ENCODE measurements at places on chromosomes 1 and 21. TPM values are rescaled to one million over a fixed set of nuclear protein-coding genes. Genes with fewer than 3 reads are reported as not detected.

- no peak for DNase-seq
Measured at GRCh38 chr1:116853680-116854402, 55.9 kb upstream of the PTGFRN start.

DNA sequence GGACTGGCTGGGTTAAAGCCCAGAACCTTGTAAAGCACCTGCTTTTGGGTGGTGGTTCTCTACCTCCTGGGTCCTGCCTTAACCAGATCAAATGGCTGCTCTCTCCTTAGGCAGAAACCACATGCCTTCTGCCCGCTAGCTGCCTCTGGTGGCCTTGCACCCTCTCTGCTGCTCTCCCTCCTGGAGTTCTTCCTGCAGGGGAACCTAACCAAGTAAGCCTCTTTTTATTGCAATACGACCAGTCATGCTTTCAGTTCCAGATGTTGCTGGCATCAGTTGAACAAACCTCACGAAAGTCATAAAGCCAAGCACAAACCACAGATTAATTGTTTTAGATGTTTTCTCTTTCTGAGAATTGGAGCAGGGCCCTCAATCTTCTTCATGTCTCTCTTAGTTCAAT lies 118.9 kb downstream of the GDAP2 start:
- DNase-seq = no peak

GRCh38 chr21:31347435-31348032 lies 3.5 kb upstream of the TIAM1 start:
- no peak for DNase-seq

DNA sequence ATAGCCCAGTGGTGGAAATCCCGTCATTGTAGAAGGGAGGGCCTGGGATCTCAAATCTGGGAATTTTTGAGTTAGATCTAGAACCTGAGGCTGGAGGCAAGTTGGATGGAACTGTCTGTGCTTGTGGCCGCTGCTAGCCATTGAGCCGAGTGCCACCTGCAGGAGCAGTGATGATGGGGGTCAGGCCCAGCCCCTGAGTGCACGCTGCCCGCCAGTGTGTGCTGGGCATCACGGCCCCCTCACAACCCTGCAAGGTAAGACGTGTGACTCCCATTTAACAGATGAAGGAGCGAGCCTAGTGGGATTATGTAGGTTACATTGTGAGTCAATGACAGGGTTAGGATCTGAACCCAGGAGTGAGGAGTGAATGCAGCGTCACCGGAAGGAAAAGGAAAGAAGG lies 407.2 kb downstream of the CAMTA1 start:
- DNase-seq = no peak

NGF gene
- 0.78 TPM for total RNA-seq

Measured in occipital lobe (tissue), 3 donors.